Activated CD8-positive, alpha-beta memory T cell treated with anti-CD3 and anti-CD28 coated beads for 24 hours (primary cell): ENCODE measurements at places on chromosomes 5 and 9.

DNA sequence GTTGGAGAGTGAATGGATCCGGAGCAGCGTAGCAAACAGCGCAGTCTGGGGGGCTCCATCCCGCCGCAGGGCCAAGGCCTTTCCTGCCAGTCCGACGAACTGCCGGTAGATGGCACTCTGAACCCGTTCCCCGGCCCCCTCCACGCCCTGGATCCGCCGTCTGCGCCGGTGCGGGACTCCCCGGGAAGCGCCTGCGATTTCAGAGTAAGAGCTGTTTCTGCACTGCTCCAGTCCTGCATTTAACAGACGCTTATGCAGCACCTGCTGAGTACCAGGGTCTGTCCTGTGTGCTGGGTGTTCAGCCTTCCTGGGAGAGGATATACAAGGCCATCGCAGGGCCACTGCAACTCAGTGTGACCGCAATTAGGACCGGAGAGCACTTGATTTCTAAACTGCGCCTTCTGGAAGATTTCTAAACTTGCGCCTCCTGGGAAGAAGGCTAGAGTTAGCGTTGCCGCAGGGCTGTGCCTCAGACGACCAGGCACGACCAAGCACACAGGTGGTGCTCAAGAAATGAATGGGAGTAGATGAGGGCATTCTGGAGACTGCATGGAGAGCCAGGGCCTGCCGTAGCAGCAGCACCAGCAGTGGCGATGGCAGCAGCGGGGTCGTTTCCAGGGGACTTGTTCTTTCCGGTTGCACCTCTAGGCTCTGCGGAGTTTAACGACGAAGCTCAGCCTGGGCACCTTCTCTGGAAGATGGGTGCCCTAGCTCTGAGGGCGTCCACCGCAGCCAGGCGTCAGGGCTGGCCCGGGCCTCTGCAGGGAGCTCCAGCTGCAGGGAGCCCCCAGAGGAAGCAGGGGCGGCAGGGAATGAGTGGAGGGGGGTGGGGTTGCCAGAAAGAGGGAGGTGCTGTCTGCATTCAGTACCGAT is 14.3 kb upstream of the TIFAB start:
- peak; percentile 87 for DNase-seq

DNA sequence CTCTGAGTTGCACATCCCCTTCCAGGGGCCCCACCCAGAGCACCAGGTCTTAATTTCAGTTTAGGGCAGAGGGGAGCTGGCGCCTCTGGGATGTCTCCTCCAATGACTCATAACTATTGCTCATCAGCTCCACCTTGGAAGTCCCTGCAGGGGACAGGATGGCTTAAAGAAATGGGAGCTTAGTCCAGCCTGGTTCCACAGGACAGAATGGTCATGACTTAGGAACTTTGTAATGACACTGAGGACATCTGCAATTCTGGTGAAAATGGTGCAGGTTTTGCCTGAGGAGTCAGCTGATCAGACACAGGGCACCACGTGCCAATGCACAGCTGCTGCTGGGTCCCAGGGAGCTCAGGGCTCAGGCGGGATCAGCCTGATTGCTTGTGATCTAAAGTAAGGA is 16.4 kb upstream of the PPP1R26 start:
- no peak for DNase-seq

GRCh38 chr9:129478961-129479630 is 141.8 kb downstream of the C9orf50 start:
- no peak for DNase-seq

DNA sequence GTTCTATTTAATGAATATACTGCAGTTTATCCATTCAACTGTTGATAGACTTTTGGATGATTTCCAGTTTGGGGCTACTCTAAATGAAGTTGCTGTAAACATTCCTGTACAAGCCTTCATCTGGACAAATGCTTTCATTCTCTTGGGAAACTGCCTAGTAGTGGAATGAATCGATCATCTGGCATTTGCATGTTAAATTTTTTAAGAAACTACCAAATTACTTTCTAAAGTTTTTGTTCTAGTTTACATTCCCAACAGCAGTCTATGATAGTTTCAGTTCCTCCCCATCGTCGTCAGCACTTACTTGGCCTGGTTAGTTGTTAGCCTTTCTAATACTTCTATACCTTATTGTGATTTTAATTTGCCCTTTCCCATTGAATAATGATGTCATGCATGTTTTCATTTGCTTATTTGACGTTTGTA is 306.3 kb downstream of the FER start:
- DNase-seq: no peak

DNA sequence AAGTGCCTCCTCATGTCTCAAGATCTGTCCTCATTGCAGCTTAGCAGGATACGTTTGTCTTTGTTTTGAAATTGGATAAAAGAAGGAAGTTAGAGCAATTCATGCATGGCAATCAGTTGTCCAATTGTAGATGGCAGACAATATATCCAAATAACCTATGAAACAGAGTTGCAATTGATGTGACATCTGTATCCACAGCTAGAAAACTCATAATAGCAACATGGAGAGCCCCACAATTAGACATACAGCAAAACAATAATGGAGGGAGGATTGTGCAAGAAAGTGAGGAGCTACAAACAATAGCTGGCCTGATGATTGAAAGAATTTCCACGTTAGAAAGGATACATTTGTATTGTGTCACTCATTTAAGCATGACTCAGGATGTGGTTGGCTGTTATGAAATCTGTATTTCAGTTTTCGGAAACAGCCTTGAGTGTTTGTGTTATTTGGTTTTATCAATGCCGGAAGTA is 132.0 kb downstream of the FAM174A start:
- no peak for DNase-seq

GRCh38 chr9:79610791-79611614 is 39.2 kb downstream of the TLE4 start:
- no peak for DNase-seq

GRCh38 chr5:170152767-170153166 is 47.1 kb downstream of the FOXI1 start:
- peak; percentile 26 for DNase-seq

GRCh38 chr5:107367939-107368338 is 302.8 kb downstream of the EFNA5 start:
- DNase-seq: no peak

DNA sequence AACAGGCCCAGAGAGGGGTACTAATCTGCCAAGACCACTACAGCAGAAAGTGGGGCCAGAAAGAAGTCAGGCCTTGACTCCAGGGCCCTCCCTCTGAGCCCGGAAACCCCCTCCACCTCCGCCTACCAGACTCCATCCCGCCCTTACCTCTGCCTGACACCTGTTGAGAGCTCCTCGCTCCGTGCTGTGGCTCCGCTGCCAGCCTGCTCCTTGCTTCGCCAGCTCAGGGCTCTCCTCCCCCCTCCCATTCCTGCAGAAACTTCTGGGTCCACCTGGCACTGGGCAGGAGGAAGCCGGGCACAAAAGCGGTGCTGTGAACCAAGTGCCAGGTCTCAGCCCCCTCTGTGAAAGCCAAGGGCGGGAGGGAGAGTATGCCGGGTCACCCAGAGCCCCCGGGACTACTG is 6.4 kb upstream of the ST6GALNAC6 start:
- peak; percentile 82 for DNase-seq

- no peak for DNase-seq
Measured at GRCh38 chr5:153629027-153629895, 138.8 kb downstream of the GRIA1 start.

GRCh38 chr5:90096415-90097081 is 313.0 kb downstream of the CETN3 start:
- DNase-seq: no peak

- DNase-seq: no peak
Measured at GRCh38 chr9:13088720-13089427, 190.6 kb downstream of the MPDZ start.

- DNase-seq: no peak
Measured at GRCh38 chr5:154288145-154288544, 97.6 kb downstream of the GALNT10 start.

GRCh38 chr5:154394307-154394706 is 51.5 kb upstream of the SAP30L start:
- DNase-seq: no peak

DNA sequence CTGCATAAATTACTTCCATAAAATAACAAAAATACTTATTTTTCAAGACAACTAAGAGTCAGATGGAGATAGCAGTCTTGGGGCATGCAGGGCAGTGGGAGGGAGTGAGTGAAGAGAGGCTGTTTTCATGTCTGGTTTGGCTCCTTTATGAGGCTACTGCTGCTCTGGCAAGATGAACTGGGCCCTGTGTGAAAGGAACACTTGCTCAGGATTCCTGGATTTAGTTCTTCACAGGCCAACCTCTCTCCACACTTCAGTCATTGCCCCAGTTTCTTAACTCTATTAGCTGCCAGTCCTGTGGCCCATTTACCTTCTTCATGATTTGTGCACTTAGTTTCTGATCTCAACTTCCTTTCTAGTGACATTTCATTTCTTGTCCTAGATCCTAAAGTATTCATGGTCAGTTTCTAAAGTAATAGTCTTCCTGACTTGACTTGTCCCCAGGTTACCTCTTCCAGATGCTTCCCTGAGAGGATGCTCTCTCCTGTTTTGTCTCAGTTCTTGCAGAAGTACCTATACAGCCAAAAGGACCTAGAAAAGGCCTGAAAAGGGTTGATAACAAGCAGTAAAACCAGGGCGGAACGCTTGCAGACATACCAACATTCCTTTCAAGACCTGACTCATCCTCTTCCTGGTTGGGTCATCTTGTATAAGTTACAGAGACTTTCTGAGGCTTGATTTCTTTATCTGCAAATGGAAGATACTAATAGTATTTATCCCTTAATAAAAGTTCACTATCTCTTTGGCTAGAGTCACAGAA is 77.0 kb upstream of the ZFAND5 start:
- DNase-seq: no peak

DNA sequence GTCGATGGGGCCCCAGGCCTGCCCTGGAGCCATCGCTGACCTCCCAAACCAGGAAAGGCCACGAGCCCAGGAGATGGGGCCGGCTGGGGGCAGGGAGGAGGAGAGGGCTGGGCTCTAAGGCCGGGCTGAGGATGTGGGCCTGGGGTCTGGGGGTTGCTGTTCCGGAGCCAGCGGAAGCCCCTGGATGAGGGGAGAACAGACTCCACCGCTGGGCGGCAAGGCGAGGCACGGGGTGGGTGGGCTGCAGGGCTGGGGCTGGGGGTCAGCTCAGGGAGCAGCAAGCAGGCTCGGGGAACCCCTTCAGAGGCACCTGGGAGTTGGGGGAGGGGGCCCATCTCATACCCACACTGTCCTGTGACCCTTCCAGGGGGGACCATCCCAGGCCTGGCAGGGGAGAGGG is 11.7 kb downstream of the LCN12 start:
- no peak for DNase-seq

DNA sequence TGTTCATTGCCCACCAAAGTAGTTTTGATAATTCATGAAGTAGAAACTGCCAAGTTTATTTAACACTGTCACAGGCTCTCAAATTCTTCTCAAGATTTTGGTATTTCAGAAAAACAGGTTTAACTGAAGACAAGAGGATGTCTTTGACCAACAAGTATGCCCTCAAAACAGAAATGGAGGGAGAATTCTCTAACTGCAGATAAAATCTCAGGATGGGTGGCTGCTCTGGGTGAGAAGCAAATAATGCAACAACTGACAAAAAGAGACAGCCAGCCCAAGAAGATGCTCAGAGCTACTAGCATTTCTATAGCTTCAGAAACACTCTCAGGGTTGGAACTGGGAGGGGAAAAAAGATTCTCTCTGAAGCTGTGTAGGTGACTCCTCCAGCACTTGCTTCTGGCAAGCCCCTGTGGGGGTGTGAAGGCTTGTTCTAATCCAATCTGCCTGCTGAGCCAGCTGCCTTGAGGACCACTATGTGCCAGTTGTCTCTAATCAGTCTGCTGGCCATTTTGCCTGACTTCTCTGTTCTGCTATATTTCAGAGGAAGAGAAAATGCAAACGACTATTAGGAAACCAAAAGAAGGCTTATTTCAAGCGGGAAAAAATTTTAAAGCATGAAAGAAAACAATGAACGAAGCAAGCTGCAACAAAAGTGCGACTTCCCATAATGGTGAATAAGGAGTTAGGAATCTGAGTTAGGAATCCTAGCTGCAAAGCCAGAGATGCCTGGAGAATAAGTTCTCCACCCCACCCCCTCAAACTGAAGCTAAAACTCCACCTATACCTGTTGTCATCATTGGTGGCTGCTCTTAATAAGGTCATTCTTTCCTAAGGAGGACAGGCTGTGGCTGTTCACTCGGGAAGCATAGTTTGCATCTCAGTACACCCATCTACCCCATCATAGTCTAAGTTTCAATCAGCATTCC is 147.5 kb downstream of the GNAQ start:
- no peak for DNase-seq

DNA sequence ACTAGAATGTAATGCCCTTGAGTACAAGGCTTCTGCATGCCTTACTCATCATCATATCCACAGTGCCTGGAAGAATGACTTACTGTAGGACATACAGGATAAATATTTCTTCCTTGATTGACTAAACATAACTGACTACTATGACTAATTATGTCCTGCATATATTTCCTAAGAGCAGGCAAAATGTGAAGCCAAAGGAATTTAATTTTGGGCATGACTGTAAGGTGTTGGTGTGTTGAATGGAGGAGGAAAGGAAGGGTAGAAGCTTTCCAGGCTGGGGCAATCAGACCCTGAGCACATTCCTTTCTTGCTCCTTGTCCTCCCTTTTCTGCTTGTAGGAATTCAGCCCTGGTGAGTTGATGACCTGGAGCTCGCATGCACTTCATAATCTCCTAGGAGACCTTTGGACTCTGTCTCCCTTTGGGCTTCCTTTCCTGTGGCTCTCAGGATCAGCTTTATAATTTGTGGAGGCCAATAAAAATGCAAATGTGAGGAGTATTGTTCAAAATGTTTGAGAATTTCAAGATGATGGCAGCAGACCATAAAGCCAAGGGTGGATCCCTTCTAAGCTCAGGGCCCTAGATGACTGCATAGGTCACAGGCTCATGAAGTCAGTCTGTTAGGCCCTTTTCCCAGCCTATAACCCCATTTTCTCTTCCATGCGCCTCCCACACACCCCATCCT is 174.0 kb downstream of the HMHB1 start:
- DNase-seq: no peak

DNA sequence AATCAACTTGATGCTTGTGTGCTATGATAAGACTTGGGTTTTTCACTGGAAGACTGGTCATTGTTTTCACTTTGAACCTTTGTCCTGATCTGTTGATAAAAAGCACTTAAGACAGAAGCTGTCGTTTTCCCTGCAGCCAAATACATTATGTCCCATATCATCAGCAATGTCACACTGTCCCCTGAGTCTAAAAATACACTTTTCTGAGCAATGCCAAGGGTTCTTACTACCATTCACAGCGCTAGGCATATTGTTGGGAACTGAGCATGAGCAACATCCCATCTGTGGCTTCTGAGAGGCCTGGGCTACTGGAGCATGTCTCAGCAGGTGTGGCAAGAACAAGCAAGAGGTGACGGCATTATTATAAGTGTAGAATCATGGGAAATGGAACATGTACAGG is 81.8 kb downstream of the SEMA6A start:
- DNase-seq: no peak
